Upper lobe of right lung (tissue), 1 donor: ENCODE measurements at places on chromosomes 11 and 22.

DNA sequence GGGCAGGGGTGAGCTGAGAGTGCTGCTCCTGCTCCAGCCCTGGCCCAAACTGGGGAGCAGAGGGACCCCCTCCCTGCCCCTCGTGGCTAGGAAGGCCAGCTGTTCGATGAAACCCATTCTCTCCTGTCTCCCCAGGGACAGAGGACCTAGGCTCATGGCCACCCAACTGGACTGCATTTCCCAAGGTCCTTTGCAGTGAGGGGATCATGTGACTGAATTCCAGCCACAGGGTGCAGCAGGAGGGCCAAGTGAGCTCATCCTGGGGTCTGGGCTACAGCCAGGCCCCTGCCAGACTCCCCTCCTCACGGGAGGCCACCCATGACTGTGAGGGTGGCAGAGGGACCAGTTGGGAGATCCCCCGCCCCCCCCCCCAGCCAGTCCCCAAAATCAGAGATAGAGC is 777.6 kb downstream of the TBC1D22A start:
- no peak for DNase-seq

- DNase-seq, result peak; percentile 42
Observed at GRCh38 chr22:44127356-44127755, 53.4 kb upstream of the PARVG start.

DNA sequence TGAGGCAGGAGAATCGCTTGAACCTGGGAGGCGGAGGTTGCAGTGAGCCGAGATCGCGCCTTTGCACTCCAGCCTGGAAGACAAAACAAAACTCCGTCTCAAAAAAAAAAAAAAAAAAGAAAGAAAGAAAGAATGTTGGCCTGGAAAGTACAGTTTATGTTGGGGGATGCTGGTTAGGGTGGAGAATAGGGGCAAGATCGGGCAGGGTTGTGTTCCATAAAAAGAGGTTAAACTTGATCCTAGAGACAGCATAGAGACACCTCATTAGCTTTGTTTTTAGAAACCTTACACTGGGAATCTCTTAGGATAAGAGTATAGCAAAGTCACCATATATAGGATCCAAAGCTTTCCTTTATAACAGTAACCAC is 1.9 kb upstream of the FTH1 start:
- DNase-seq, result no peak

- DNase-seq, result peak; percentile 8
Observed at GRCh38 chr11:69151836-69152235, 3.9 kb upstream of the SMIM38 start.

DNA sequence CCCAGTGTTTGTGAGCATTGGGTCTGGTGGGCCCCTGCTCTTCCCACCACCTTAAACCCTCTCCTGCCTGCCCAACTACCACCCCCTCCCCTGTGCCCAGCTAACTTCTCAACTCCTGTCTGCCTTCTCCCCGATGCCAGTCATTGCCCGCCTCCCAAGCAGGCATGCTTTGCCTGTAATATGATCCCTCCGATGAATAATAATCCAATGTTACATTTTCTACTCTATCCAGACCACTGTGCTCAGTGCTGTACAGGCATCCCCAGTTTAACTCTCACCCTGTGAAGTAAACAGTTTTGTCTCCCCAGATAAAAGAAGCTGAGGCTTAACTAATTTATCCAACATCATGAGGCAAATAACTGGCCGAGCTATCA is 35.5 kb upstream of the OLFML1 start:
- DNase-seq, result no peak

- DNase-seq, result no peak
Observed at GRCh38 chr11:84250834-84251613, 964.9 kb upstream of the CCDC90B start.

DNA sequence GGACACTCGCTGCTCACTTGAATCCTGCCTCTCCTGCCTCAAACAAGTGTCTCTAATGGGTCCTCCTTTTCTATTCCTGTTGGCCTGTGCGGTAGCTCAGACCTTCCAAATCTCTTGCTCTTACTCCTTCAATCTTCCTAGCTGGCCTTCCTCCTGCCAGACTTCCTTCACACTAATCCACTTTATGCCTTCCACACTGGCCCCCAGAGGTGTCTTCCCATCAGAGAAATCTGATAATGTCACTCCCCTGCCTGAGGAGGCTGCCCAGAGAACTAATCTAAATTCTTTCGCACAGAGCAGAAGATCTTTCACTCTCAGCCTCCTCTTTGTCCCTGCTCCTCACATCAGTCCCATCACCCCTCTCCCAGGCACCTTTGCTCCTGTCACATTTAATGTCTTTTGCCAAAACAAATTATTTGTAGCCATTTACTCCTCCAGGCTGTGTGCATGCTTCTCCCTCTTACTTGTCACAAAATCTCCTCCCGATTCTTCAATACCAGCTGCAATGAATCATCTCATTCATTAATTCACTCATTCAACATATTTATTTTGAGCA is 175.7 kb downstream of the MAML2 start:
- no peak for DNase-seq
